ENCODE measurements at places on chromosomes 5 and 9. TPM values are rescaled to one million over a fixed set of nuclear protein-coding genes. Genes with fewer than 3 reads are reported as not detected.

DNA sequence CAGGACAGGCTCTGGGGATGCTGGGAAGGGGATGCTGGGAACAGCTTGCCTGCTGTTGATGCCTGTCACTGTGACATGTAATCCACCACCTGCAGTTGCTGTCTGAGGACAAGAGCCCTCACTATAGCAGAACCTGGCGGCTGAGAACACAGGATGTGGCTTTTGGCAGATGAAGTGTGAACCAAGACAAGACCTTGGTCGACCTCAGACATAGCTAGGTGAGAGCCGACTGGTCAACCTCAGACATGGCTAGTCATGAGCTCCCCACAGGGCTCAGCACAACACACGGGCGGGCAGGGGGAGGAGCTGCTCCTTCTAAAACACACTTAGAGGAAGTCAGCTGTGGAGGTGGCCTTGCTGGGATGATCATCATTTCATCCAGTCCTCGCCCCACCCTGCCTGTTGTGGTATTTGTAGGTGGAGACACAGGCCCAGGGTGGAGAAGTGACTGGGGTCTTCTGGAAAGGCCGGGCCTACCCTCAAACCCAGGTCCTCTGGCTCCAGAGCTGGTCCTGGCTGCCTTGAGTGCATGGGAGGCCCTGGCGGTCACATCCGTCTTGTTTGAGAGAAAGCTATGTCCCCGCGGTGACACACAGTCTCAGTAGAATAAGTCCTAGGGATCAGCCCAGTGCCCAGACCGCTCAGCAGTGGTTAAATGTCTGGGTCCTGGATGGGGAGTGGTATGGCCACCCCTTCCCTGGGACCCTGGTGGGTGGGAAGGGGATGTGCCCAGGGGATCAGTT is 6.1 kb downstream of the SUSD3 start:
- no peak for DNase-seq

- no peak for DNase-seq
Observed at GRCh38 chr9:98995971-98996504, 52.3 kb downstream of the COL15A1 start.

DNA sequence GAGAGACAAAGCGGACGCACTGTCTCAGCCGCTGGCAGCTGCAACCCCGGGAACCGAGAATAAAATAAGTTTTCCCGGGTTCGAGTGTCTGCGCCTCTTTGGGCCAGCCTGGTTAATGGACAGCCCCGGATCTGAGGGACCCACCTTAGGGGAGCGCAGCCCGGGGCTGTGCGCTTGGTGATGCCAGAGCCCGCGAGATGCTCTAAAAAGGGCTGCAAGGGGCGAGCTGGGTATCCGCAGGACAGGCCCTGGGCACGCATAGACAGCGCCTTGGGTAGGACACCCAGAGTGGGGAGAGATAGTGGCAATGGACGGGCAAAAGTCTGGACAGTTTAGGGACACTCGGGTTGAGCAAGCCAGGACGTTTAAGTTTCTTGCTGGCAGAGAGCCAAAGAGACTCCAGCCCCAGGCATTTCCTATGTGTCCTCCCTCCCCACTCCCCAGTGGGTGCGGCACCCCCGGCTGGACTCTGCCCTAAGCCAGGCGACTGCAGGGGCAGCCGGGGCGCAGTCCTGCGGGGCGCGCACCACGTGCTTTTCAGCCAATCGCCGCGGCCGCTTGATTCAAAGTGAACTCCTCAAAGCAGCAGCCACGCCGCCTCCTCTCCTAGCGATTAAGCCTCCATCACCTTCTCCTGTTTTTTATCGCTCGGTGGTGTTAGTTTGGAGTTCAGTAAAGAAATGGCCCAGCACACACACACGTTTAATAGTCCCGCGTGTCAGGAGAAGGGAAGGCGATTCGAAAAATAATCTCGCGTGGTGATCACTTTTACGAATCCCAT is 616 bp upstream of the ENC1 start:
- peak; percentile 63 for DNase-seq

GRCh38 chr9:114008667-114009410 is 69.3 kb downstream of the AMBP start:
- peak; percentile 3 for DNase-seq

DNA sequence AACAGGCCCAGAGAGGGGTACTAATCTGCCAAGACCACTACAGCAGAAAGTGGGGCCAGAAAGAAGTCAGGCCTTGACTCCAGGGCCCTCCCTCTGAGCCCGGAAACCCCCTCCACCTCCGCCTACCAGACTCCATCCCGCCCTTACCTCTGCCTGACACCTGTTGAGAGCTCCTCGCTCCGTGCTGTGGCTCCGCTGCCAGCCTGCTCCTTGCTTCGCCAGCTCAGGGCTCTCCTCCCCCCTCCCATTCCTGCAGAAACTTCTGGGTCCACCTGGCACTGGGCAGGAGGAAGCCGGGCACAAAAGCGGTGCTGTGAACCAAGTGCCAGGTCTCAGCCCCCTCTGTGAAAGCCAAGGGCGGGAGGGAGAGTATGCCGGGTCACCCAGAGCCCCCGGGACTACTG is 6.4 kb upstream of the ST6GALNAC6 start:
- no peak for DNase-seq

DNA sequence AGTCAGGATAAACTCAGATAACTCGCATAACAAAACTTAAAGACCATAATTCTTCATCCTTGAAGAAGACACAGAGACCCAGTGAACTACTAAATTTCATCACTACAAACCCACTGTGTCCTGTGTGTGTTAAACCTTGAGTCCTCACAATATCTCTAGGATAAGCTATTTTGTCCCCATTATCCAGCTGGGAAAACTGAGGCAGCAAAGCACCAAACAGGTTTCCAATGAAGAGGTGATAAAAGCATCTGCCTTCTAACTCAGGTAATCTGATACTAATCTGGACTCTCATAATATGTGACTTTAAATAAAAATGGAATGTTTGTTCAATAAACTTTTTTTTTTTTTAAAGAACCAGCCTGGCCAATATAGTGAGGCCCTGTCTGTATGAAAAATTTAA is 62.7 kb upstream of the PPP2CA start:
- DNase-seq: no peak

DNA sequence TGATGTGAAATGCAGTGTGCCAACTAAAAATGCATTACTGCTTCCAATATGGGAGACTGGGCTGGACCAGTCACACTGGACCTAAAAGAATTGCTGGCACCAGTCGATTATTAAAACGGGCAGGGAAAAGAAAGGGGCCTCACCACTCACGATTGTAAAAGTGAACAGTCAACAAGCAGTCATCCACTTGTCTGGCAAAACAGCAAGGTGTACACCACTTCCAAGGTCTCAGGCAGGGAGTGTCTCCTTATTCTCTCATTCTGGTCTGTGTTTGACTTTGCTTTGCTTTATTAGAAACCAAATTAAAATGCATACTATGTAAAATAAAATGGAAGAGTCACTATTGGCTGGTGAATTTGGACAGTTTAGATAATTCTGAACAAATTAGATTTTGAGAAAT is 57.8 kb upstream of the TRPM3 start:
- no peak for DNase-seq

- DNase-seq: no peak
Observed at GRCh38 chr5:79886456-79886855, 104.6 kb downstream of the MTX3 start.

DNA sequence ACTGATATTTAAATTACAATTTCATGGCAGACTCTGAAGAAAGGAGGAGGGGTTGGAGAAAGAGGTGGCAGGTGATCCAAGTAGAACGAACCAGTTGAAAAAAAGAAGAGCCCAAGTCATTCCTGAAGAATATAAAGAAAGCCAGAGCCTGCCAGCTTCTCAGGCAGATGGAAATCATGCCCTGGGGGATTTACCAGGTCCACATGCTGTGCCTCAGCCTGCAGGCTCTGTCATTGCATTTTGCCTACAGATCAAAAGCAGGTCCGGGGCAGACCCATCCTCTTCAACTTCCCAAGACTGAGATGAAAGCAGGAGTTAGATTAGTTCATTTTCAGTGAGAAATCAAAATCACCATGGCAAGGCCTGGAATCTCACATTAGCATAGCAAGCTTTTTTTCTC is 48.5 kb downstream of the GDNF start:
- no peak for DNase-seq

DNA sequence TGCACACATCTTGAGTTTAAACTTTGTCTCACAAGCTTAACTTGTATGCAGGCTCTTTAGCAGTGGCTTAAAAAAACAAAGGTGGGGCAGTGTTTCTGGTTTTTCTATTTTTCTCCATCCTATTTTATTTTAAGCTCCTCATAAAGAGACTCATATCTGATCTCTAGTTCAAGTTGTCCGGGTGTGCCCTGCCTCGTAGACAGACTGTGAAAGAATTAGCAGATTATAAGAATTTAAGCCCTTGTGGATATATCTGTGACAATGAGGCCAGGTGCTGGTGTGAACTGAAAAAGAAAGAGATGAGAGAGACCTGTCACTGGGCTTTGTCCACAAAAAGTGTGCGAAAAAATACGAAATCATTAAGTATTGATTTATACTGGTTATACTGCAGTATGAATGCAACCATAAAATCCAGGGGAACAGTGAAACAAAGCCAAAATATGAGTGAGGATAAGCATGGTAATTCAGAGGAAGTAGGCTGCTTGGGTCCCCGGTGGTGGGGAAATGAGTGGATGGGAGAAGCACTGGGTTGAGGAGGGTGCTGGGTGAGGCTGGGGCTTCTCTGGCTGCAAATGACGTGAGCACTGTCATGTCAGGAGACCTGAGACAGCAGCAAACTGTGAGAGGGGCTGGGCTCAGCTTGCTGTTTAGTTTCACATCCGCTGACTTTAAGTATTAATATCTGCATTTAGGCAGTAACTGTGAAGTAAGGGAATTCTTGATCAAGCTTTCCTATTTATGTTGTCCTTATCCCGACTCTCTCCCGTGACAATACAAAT is 179.7 kb upstream of the ANKRD55 start:
- peak; percentile 31 for DNase-seq

DNA sequence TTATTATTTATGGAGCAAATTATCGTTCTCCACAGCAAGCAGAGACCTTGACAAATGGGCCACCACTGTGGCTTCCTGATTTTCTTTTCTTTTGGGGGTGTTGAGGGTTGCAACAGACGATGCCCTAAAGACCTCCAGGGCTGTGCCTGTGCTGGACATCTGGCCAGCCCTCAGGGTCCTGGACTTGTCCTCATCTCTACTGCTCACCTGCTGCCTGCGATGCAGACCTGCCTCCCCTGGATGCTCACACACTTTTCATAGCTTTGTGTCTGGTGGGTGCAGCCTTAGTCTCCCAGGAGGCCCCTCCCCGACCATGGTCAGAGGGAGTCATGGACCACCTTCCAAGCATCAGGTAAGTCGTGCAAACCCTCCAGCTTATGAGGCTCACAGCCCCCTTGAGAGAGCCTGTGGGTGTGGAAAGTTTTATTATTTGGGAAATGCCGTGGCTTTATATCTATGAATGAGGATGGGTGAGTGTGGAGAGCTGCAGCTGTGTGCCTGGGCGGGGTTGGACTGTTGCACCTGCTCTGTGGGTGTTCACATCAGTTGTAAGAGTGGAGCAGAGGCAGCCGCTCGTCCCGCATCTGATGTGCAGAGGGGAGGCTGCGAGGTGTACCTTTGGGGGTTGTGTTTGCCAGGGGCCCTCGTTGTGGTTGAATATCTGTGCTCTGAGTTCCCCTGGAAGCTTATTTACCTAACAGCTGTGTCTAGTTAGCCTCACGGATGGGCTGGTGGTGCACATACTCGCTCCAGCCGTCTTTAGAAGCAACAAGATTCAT is 126.3 kb upstream of the IRX4 start:
- DNase-seq: no peak

- no peak for DNase-seq
Observed at GRCh38 chr5:88594441-88594840, 288.5 kb downstream of the MEF2C start.

- DNase-seq: no peak
Observed at GRCh38 chr9:109512170-109512756, 14.2 kb upstream of the PTPN3 start.

DNA sequence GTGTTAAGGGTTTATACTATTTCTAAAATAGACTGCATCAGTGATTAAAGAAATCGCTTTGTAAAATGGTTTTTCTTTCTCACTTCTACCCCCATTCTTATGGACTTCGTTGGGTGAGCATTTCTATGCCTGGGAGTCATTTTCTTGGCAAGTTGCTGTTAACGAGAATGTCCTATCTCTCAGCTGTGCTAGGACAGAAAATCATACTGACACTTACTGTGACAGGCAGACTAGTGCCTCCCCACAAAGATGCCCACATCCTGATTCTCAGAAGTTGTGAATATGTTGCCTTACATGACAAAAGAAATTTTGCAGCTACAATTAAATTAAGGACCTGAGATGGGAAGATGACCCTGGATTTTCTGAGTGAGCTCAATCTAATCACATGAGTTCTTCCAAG is 65.1 kb upstream of the NMUR2 start:
- DNase-seq: no peak

GRCh38 chr5:156121882-156122281 is 205.1 kb upstream of the SGCD start:
- DNase-seq: no peak

GRCh38 chr5:167049043-167049663 is 1242.3 kb upstream of the WWC1 start:
- peak; percentile 53 for DNase-seq

GRCh38 chr5:73268826-73269225 is 95.8 kb downstream of the TMEM174 start:
- no peak for DNase-seq

GRCh38 chr5:78781611-78782286 is 133.2 kb upstream of the LHFPL2 start:
- no peak for DNase-seq

DNA sequence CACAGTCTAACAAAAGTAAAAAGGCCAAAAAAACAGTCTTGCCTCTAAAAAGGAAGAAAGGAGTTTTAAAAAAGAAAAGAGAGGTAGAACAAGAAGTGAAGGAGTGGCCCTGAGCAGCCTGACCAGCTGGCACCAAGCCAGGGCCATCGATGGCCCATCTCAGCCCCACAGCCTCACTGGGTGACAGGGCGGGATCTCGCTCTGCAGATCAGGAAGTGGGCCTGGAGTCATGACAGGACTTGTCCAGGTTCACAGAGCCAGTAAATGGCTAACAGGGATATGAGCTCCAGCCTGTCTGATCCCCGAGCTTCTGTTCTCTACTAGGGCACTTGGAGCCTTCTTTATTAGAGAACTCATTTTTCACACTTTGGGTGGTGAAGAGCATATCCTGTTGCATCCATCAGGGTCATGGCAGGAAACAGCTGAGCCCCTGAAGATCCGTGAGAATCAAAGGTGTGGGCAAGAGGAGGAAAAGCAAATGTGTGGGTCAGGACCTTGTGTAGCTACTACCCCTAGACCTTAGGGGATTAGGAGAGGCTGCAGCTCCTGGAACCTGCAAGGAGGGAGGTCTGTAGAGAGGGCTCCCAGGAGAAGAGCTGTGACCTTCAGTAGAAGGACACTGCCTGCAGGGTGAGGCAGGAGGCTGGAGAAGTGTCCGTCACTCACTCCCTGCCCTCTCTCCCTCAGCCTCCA is 299.0 kb upstream of the MSX2 start:
- DNase-seq: no peak

GRCh38 chr5:6732634-6733410 is 19.6 kb downstream of the TENT4A start:
- DNase-seq: no peak

IGFBPL1 gene
- total RNA-seq: not detected

TARS1 gene
- 59.4 TPM for total RNA-seq

SPINK13 gene
- total RNA-seq: not detected

GRM6 gene
- total RNA-seq: not detected

RORB gene
- total RNA-seq: 3.5 TPM

TRIM36 gene
- 3.8 TPM for total RNA-seq

Data from tibial nerve (tissue), 4 donors.